ENCODE measurements at places on chromosomes 4 and X.

DNA sequence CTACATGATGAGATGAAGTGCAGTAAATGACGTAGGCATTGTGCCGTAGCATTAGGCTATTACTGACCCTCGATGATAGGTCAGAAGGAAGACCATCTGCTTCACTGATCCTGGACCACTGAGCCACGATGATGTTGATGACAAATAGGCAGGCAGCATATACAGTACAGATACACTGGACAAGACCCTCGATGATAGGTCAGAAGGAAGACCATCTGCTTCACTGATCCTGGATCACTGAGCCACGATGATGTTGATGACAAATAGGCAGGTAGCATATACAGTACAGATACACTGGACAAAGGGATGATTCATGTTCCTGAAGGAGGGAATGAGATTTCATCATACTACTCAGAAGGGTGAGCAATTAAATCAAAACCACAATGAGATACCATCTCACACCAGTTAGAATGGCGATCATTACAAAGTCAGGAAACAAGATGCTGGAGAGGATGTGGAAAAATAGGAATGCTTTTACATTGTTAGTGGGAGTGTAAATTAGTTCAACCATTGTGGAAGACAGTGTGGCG is 50.9 kb downstream of the BEND4 start:
- DNase-seq: no peak

GRCh38 chr4:98399915-98400314 is 138.7 kb downstream of the RAP1GDS1 start:
- DNase-seq: no peak

DNA sequence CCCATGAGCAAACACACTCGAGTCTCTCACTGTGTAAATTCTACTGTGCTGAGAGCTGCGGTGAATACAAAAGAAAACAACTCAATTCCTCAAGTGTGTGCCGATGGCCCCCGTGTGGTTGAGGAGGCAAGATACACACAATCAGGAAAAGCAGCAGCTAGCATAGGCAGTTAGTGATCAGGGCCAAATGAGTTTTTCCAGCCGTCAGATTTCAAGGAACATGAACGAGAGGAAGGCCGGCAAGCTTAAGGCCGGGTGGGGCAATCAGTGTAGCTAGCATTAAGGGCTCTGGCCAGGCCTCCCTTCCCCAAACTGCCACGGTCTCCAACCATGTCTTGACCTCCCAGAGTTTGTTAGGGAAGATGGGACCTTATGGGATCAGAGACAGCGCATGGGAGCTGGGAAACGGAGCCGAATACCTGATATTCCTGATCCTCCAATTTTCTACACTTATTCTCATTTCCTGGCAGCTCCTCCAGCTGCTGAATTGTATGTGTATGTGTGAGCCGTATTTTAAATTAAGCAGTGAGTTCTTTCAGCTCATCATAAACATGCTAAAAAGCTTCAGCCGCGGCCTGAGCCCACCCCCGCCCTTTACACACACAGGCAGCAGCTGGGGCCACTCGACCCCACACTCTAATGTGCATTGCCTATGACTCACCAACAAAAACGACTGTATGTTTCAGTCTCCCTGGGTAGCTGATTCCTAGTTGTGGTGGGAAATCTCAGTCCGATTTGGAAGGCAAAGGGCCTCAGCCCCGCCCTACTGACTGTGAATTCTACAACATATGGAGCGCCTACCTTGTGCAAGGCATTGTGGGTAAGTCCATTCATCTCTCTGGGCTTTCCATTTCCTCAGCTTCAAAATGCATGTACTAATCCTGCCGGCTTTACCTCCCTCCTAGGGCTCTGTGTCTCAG is 59.9 kb downstream of the RTL9 start:
- no peak for DNase-seq

DNA sequence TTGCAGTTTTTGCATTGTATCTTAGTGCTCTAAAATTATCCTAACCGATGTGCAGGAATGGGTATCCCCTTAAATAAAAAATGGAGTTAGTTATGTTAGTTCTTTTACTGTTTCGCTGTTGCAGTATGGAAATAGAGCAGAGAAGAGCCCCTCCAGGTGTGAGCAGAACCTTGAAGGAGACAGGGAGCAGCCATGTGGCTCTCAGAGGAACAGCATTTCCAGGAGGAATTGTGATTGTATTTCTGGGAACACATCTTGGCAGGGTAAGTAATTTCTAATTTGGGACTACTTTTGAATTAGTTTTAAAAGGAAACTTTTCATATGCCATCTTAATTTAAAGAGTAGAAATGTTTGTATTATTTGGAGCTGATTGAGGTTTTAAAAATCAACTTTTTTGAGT is 5.3 kb upstream of the CCDC158 start:
- DNase-seq: no peak

- DNase-seq: peak; percentile 90
Measured at GRCh38 chrX:40104630-40104984, 6.8 kb upstream of the BCOR start.

- no peak for DNase-seq
Measured at GRCh38 chr4:77623091-77623490, 17.5 kb downstream of the CXCL13 start.

DNA sequence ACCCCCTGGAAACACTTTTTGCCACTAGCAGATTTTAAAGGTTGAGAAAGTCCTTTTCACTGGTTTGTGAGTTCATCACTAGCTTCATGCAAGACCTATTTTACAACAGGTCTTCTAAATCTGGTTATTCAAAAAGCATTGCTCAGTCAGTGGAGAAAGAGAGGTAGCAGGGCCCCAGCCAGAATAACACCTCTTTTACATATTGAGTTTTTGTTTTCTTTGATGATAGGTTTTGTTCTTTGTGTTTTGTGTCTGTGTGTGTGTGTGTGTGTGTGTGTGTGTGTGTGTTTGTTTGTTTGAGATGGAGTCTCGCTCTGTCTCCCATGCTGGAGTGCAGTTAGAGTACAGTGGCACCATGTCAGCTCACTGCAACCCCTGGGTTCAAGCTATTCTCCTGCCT is 2.7 kb upstream of the VEGFC start:
- DNase-seq: no peak

DNA sequence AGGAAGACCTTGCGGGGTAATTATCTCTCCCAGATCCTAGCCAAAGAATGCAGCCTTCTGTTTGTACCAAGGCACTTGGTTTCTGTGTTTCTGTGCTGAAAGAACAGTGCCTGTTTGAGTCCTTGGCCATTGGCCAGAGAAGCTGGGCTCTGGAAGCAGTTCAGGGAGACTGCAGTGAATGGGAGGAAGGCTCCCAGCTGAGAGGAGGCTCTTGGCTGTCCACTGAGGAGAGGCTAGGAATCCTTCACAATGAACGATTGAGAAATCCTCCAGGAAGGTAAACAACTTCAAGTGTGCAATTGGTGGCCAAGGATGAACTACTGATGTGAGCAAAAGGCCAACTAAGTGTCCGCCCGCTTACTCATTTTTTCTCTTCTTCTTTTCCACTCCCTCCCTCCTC is 61.3 kb downstream of the HS3ST1 start:
- DNase-seq: peak; percentile 84

DNA sequence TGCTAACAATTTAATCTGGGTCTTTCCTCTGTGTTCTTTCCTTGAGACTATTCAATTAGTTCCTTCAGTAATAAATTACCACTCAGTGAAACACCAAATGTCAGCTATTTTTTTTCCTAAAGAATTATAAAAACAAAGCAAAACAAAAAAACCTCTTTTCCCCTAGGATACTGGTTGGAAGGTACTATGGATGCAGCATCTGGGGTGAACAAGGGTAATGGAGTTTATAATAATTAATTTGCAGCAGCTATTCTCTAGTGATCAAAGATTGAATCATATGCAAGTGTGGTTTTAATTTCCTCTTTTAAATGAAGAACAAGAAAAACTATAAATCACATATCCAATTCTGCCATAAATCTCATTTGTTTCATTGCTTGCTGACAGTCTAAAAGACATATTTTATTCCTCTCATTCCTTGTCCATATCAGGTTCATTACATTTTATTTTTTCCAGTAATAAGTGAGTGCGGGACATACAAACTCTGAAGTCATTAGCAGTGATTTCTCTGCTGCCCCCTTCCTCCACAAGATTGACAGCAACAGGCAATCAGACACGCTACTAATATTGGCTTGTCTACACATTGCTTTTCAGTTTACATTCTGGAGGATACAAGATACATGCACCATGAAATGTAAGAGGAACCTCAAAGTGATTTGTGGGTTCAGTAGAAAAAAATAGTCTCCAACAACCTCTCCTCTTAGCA is 1093.4 kb upstream of the SLIT2 start:
- DNase-seq: no peak

DNA sequence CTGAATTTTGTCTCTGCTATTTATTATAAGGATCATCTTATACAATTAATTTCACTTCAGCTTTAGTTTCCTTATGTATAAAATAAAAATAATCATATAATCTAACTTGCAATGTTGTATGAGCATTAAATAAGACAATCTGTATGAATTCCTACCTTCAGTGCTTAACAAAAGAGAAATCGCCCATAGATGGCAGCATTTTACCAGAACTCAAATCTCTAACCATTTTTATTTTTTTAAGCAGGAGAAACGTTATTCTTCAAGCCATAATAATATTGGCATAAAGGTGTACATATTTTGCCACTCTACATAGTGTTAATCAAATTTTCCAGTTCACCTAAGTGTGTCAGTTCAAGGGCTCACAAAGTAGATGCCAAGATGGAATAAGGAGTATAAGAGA is 78.8 kb downstream of the TMEM47 start:
- no peak for DNase-seq

DNA sequence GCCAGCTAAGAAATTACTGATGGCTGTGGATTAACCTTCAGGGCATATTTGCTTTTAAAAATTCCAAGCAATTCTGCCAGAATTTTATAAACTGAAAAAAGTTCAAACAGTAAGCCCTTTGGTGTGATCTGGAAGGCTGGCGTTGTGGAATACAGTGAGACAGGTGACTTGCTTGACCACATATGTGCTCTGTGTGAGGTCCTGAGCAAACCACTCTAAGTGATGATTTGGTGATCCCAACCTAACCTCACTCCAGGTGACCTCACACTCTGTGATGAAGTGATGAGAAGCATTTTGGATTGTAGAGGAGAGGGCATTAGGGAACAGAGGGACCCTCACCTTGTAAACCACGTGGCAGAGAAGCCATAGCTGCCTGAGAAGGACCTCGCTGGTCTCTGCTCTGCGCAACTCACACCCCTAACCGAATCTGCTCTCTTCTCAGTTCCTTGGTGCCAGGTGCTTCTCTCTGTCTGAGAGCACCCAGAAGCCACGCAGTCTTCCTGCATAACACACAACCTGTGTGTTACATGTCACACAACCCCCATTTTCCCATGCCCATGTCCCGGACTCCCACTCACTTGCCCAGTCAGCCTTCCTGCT is 106.3 kb downstream of the ENPP6 start:
- DNase-seq: no peak

- peak; percentile 94 for DNase-seq
Measured at GRCh38 chr4:6953751-6954380, 44.2 kb downstream of the TBC1D14 start.

GRCh38 chrX:123206176-123206575 is 22.1 kb downstream of the GRIA3 start:
- DNase-seq: no peak

DNA sequence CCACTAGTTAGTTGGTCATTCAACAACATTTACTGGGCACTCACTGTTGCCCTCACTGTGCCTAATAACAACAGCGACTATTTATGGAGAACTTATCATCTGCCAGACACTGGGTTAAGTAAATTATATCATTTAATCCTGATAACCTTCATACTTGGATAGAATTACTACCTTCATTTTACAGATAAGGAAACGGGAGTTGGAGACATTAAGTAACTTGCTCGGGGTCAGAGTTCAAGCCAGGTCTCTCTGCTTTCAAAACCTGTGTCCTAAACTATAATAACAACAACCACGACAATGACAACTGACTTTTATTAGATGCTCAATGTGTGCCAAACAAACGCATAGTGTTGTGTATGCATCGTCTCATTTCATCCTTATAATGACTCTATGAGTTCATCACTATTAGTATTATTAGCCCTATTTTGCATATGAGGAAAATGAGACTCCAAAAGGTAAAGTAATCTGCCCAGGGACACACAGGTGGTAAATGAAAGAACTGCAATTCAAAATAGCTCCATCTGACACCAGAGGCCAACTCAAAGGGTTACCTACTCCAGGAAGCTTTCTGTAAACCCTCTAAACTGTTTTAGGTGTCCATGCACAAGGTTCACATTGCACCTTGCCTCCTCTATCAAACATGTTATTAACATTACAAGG is 98.4 kb upstream of the ACSL4 start:
- no peak for DNase-seq

- no peak for DNase-seq
Measured at GRCh38 chr4:16111533-16111932, 27.7 kb upstream of the PROM1 start.

- DNase-seq: no peak
Measured at GRCh38 chrX:134933911-134934310, 56.9 kb upstream of the SMIM10 start.

DNA sequence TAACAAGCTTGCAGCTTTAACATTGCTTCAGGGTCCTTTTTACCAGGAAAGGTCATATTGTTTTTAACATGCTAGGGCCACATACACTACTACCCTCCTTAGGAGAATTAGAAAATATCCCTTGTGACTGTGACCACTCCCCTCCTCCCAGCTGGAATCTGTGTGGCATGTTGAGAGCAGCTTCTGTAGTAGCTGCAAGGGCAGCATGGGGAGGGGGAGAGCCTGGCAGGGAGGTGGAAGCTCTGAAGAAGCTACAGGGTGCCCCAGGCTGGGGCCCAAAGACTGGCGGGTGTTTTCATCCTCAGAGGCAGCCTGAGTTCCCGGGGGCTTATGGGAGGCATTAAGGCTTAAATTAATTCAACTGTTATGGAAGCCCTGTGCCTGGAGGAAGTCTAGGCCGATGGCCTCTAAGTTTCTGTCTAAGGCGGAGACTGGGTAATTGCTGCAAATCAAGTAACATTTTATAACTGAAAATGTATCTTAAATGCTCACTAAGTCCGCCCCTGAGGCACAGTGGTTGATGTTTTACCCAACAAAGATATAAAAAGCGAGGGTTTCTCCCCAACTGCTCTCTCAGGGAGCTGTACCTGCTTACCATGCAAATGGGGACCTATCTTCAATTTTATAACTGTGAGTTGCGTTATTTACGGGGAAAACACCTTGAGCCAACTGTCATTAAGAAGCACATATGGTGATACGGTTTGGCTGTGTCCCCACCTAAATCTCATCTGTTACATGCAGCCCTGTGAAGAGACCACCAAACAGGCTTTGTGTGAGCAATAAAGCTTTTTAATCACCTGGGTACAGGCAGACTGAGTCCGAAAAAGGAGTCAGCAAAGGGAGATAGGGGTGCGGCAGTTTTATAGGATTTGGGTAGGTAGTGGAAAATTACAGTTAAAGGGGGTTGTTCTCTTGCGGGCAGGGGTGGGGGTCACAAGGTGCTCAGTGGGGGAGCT is 37.4 kb upstream of the STS start:
- DNase-seq: no peak

- no peak for DNase-seq
Measured at GRCh38 chr4:66482186-66482585, 811.9 kb upstream of the EPHA5 start.

GRCh38 chrX:97328853-97329390 is 445.2 kb downstream of the RPA4 start:
- no peak for DNase-seq

DNA sequence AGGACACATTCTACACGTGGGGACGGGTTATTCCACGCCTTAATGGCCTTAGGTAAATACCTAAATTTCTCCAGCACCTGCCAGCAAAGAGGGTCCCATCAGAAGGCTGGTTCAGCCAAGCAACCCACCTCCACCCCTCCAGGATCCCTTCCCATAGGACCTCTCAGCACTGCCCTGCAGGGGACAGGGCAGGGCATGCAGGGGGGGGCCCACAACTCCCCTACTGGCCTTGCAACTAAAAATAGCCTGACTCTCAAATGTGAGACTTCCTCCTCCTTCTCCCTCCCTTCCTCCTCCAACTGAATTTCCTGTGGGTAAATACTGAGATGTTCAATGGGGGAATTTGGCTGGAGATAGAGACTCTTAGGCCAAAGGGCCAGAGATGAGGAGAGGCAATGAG is 6.3 kb downstream of the LAS1L start:
- DNase-seq: no peak
